ENCODE measurements at places on chromosomes 5 and 9.

DNA sequence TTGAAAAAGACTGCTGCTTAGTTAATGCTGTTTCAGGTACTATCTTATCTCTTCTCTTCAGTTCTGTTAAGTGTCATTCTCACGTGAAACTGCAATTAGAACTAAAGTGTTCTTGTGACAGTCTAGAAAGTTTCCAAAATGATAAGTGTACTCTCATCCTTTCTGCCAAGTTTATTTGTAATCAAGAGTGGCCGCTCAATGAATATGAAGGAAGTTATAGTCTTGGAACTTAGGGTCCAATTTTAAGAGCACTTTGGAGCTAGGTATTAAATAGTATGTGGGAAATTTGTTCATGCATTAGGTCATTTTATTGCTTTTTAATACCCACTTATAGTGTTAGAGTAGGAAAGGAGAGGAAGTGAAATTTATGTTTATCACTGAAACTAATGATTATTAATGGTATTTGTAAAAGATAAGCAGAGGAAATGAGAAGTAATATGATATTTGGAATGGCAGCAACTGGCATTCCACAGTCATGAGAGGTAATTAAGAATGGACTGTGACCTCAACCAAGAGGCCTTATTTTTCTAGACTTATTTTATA lies 20.4 kb downstream of the XRCC4 start:
- H3K27me3 ChIP-seq = no peaks in the 10 kb centered on the region
- H3K4me3 ChIP-seq = no peak overlapping the region
- H3K4me1 ChIP-seq = peaks cover 20% of the 10 kb centered on the region
- no peaks in the 10 kb centered on the region for H3K36me3 ChIP-seq
- no peak for DNase-seq

DNA sequence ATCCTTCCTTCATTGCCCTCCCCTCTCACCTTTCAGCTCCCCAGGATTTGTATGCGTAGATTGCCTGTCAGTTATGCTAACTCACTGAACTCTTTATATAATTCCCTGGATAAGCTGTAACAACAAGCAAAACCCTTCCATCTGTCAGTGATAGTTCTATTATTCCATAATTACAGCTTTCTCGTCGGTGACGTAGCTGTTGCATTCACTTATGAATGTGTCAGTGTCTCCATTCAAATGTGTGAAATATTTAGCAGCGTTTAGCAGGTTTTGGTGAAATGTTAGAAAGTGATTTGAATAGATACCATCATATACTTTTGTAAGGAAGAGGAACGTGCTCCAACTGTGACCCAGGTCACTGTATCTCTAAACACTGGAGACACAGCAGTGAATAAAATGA lies 45.2 kb downstream of the PIP5K1B start:
- DNase-seq = no peak
- H3K27ac ChIP-seq = no peak overlapping the region
- no peaks in the 10 kb centered on the region for H3K36me3 ChIP-seq
- H3K27me3 ChIP-seq = no peaks in the 10 kb centered on the region

GRCh38 chr5:175575301-175575700 lies 82.6 kb upstream of the HRH2 start:
- no peak overlapping the region for H3K27ac ChIP-seq
- H3K27me3 ChIP-seq = no peaks in the 10 kb centered on the region
- peaks cover 4% of the 10 kb centered on the region for H3K4me1 ChIP-seq
- H3K4me3 ChIP-seq = no peak overlapping the region

GRCh38 chr9:33460854-33461253 lies 12.9 kb downstream of the NOL6 start:
- H3K4me3 ChIP-seq = no peak overlapping the region
- no peak for DNase-seq
- no peaks in the 10 kb centered on the region for H3K27me3 ChIP-seq
- no peak overlapping the region for H3K27ac ChIP-seq

GRCh38 chr9:92607088-92607487 lies 62.8 kb downstream of the IPPK start:
- H3K27me3 ChIP-seq = no peaks in the 10 kb centered on the region
- H3K4me1 ChIP-seq = no peaks in the 10 kb centered on the region
- H3K4me3 ChIP-seq = no peak overlapping the region
- H3K36me3 ChIP-seq = no peaks in the 10 kb centered on the region
- no peak overlapping the region for H3K27ac ChIP-seq

DNA sequence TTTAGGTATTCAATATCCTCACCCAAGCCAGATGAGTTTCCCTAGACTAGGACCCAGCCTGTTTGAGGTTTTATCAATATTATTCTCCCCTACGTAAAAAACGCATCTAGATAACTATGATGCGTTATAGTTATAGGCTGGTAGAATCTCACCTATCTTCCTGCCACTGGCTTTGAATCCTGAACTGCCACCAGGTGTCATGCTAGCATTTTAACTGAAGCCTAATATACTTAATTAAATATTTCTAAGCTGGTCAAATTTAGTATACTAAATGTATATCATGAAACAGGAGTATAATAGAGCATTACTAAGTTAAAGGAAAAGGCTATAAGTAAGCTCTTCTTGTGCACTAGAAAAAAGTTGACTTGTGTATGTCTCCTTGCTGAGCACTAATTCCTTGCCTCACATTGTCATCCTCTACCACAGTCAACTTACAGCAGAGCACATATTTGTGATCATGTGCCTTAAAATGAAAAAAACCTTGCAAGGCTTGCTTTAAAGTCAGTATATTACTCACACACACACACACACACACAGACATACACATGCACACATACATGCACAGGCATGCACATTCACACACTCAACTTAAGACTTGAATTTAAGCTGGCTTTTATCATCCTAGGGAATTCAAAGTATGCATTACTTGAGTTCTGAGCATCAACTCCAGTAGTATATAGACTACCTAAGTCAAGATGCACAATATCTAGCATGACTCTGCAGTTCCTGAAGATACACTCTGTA lies 303.4 kb downstream of the ADGRV1 start:
- no peaks in the 10 kb centered on the region for H3K36me3 ChIP-seq
- no peak for DNase-seq
- H3K27ac ChIP-seq = no peak overlapping the region

GRCh38 chr9:69034071-69034470 lies 1.5 kb upstream of the FXN start:
- no peaks in the 10 kb centered on the region for H3K27me3 ChIP-seq
- H3K4me1 ChIP-seq = no peaks in the 10 kb centered on the region
- H3K27ac ChIP-seq = no peak overlapping the region
- no peaks in the 10 kb centered on the region for H3K36me3 ChIP-seq
- no peak for DNase-seq

DNA sequence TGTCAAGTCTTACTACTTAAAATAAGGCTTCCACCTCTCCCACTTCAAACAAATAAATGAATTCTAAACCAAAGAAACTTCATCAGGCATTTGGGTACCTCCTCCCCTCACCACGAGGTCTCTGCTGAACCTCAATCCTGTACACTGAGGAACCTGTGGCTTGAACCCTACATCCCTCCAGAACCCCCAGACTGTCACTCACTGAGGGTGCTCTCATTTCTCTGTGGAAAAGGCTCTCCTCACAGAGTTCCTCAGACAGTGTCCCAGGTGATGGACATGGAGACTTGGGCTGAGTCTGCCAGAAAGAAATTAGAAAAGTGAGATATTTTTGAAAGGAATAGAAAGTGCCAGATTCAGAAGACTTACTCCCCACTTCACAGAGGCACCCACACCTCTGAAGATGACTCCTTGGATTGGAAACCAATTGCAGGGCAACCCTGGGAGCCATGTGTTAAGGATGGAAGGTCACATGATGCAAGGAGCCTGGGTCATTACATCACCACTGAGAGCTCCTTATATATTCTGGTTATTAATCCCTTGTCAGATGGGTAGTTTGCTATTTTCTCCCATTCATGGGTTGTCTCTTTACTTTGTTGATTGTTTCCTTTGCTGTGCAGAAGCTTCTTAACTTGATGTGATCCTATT lies 19.8 kb downstream of the MLANA start:
- H3K4me3 ChIP-seq = no peak overlapping the region
- H3K4me1 ChIP-seq = no peaks in the 10 kb centered on the region
- no peaks in the 10 kb centered on the region for H3K36me3 ChIP-seq
- DNase-seq = no peak
- H3K27me3 ChIP-seq = no peaks in the 10 kb centered on the region
- no peak overlapping the region for H3K27ac ChIP-seq

DNA sequence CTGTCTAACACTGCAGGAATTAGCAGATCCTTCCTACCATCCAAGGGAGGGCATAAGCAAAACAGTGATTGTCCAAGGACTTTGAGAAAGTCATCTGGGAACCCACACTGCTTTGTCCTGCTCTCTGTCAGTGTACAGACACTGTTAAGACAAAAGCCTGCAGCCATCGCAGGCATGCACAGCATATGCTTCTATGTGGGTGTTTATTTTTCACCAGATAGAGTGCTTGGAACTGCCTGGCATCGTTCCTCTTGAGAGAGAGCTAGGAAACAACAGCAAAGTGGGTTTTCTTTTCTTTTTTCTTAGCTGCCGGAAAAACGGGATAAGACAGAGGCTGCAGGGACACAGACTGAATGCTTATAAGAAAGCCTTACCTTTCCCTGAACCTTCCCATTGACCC lies 212.3 kb downstream of the ICE1 start:
- H3K4me1 ChIP-seq = peaks cover 4% of the 10 kb centered on the region
- H3K27me3 ChIP-seq = no peaks in the 10 kb centered on the region
- no peak overlapping the region for H3K4me3 ChIP-seq
- no peak overlapping the region for H3K27ac ChIP-seq
- DNase-seq = no peak

- no peak overlapping the region for H3K4me3 ChIP-seq
- no peaks in the 10 kb centered on the region for H3K27me3 ChIP-seq
- no peaks in the 10 kb centered on the region for H3K36me3 ChIP-seq
- DNase-seq = no peak
- H3K27ac ChIP-seq = no peak overlapping the region
These were observed 89.7 kb downstream of the CAAP1 start for GRCh38 chr9:26802921-26803320.

GRCh38 chr5:58274191-58274590 lies 185.7 kb downstream of the PLK2 start:
- H3K4me3 ChIP-seq = no peak overlapping the region
- DNase-seq = no peak
- H3K36me3 ChIP-seq = no peaks in the 10 kb centered on the region
- no peak overlapping the region for H3K27ac ChIP-seq

DNA sequence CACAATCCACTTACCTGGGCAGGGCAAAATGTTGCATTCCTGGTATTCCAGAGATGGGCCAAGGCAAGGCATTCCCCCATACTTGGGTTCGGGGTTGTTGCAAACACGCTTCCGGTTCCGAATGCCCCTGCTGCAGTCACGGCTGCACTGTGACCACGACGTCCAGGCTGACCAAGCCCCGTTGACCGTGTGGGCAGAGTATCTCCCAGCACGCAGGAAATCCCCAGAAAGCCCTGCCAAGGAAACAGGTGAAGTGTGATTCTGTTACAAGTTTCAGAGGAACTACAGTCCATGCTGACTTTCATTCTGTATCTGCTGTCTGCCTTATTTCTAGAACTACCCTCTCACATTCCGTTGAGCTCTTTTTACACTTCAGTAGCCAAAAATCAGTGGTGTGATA lies 483.0 kb downstream of the SEMA5A start:
- H3K4me3 ChIP-seq = no peak overlapping the region
- H3K27ac ChIP-seq = no peak overlapping the region
- no peaks in the 10 kb centered on the region for H3K27me3 ChIP-seq
- peaks cover 69% of the 10 kb centered on the region for H3K36me3 ChIP-seq

DNA sequence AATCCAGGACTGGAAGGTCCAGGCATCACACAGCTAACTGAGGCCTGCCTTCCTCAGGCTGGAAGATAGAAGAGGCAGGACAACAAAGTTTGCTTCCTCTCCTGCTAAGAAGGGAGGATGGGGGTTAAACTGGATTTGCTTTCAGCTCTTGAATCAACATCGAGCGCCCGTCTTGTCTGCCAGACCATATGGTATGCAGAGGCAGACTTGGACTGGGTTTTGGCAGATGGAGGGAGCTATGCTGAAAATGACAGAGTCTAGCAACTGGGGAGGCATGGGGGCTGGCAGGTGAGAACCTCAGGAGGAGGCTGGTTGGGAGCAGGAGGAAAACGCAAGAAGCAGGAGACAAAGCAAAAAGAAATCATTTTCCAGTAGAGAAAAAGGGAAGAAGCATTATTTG lies 289.5 kb upstream of the IL12B start:
- no peak overlapping the region for H3K4me3 ChIP-seq
- no peaks in the 10 kb centered on the region for H3K36me3 ChIP-seq
- DNase-seq = peak; percentile 58

- no peak overlapping the region for H3K27ac ChIP-seq
- DNase-seq = no peak
- H3K27me3 ChIP-seq = no peaks in the 10 kb centered on the region
- H3K4me3 ChIP-seq = no peak overlapping the region
- H3K4me1 ChIP-seq = no peaks in the 10 kb centered on the region
These were observed 138.4 kb upstream of the DMRTA1 start for GRCh38 chr9:22308177-22308576.

- H3K36me3 ChIP-seq = no peaks in the 10 kb centered on the region
- no peak overlapping the region for H3K27ac ChIP-seq
- no peaks in the 10 kb centered on the region for H3K27me3 ChIP-seq
- no peak for DNase-seq
These were observed 9.6 kb upstream of the NME5 start for GRCh38 chr5:138148811-138149210.

DNA sequence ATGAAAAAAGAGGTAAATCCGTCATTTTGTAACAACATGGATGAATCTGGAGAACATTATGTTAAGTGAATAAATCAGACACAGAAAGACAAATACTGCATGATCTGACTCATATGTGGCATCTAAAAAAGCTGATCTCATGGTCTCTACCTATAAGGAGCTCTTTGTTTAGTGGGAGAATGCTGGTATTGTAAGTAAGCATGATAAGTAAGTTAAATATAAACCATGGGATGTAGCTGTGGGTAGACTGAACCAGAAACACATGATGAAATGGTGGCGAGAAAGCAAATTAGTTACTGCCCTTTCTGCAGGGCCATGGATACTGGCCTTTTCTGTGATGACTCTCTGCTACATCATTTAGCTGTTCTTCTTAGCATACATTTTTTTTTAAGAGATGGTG lies 66.4 kb upstream of the RUSC2 start:
- peak overlapping the region; percentile 62 for H3K4me3 ChIP-seq
- H3K27ac ChIP-seq = no peak overlapping the region
- peaks cover 7% of the 10 kb centered on the region for H3K4me1 ChIP-seq
- no peaks in the 10 kb centered on the region for H3K27me3 ChIP-seq
- no peaks in the 10 kb centered on the region for H3K36me3 ChIP-seq

GRCh38 chr9:5612185-5612530 lies 16.7 kb upstream of the RIC1 start:
- DNase-seq = no peak
- no peak overlapping the region for H3K27ac ChIP-seq
- H3K4me1 ChIP-seq = no peaks in the 10 kb centered on the region
- H3K27me3 ChIP-seq = no peaks in the 10 kb centered on the region
- H3K4me3 ChIP-seq = no peak overlapping the region
- no peaks in the 10 kb centered on the region for H3K36me3 ChIP-seq
